ENCODE measurements at places on chromosomes 13 and 19.

DNA sequence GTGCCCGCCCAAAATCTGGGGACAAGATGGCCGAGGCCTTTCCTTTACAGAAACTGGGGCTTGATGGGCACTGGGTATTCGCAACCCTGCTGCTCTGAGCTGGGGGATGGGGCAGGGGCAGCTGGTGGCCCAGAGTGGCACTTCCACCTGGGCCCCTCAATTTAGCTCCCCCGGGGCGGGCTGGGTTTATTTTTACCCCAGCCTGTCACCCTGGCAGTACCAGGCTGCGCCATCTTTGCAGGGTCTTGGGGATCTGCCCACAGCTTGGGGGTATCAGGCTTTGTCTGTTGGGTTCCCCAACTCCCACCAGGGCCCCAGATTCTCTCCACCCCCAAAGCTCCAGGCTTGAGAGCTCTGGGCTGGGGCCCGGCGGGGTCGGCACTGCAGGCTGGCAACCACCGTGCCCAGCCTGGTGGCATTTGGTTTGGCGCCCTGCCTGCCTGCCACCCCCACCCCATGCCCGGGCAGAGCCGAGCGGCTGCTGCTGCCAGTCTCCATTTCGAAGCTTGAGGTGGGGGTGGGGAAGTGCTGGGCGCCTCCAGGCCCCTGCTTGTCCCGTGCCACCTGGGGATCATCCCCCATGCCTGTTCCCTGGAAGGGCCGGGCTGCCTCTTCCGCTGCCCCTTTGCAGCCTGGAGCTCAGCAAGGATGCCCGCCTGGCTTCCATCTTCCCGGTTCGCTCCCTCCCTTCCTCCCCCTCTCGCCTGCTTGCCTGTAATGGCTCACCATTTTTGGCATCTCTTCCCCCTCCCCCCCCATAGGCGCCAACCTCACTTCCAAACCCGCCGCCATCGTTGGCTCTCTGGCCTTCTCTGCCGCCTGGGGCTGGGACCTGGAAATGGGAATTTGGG is 11.4 kb downstream of the NFIX start:
- no peak for DNase-seq

GRCh38 chr19:18119013-18119716 is 21.6 kb downstream of the MAST3 start:
- DNase-seq: no peak

GRCh38 chr19:41156207-41156606 is 36.8 kb upstream of the CYP2S1 start:
- no peak for DNase-seq

DNA sequence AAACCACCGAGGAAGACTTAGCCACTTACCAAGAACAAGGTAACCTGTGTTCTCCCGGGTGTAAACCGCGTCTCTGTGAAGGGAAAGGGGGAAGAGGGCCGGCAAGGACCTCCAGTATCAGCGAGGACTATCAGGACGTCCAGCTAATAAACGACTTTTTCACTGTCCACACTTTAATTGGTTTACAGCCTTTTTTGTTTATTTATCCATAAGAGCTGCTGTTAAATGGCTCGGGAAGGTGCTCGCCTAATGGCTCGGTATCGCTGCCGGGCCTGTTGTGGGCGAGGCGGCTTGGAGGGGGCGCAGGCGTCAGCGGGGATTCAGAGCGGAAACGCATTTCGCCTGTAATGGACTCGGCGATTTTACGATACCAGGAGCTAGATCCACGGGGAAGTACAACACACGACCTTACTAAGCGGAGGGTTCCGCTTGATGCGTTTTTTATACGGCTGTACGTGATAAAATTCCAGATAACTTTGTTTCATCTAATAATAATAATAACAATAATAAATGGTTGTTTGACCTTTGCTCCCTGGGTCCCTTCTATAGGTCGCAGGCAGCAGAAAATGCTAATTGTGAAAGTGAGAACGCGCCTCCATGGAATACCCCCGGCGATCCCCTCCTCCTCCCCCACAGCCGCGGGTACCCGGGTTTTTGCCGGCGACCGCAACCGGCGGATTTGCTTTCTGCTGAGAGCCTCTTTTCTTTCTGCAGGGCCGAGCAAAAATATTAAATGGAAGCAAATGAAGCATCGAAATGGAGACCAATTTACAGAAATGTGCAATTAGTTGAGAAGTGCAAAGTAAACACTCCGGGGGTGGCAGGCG is 2.5 kb upstream of the PDX1 start:
- DNase-seq: no peak

DNA sequence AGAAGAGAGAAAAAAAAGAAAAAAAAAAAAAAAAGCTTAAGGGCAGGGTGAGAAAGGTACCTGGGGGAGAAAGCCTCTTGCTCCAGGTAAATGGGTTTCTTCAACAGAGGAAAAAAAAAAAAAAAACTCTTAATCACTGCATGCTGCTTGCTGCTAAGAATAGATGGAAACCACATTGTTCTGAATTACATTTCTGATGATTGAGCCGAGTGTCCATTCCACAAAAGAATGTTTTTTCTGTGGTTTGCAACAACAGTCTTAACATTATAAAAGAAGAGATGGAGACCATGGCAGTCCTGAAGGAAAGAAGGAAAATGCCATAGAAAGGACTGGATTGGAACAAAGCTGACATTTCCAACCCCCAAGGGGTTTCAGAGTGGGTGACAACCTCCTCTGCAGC is 1312.7 kb downstream of the SLITRK1 start:
- no peak for DNase-seq

DNA sequence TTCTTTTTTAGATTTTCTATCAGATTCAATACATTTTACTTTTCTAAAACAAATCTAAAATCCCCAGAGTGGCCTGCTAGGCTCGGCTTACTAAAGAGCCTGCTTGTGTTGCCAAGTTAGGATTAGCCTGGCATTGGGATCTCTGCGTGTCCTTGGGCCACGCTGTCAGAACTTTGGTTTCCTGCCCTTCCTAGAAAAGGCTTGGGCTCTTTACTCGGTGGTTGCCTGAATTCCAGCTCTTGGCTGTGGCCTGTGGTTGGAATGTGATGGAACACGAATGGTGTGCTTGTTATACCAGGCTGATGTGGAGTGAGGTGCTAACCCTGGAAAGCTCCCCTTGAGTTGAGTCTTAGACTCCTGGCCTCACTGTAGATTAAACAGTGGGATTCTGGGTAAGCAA is 8.5 kb downstream of the SPATA13 start:
- DNase-seq: no peak

GRCh38 chr13:46983881-46984280 is 87.0 kb upstream of the HTR2A start:
- DNase-seq: no peak

DNA sequence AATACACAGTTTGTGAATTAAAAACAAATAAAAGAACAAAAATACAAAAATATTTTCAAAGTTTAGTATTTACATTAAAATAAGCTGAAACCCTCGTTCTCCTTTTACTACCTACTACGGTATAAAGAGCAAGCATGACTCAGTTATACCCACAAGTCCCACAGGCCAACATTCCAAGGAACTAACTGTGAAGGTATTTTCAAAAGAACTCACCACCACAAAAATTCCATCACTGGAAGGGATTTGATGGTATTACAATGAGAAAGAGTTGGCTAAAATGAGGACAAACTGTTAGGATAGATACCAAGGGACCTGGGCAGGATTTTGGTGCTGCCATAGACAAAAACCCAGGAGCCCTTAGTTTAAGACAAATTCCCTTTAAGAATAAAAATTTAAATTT is 122.7 kb downstream of the TBC1D4 start:
- DNase-seq: no peak

DNA sequence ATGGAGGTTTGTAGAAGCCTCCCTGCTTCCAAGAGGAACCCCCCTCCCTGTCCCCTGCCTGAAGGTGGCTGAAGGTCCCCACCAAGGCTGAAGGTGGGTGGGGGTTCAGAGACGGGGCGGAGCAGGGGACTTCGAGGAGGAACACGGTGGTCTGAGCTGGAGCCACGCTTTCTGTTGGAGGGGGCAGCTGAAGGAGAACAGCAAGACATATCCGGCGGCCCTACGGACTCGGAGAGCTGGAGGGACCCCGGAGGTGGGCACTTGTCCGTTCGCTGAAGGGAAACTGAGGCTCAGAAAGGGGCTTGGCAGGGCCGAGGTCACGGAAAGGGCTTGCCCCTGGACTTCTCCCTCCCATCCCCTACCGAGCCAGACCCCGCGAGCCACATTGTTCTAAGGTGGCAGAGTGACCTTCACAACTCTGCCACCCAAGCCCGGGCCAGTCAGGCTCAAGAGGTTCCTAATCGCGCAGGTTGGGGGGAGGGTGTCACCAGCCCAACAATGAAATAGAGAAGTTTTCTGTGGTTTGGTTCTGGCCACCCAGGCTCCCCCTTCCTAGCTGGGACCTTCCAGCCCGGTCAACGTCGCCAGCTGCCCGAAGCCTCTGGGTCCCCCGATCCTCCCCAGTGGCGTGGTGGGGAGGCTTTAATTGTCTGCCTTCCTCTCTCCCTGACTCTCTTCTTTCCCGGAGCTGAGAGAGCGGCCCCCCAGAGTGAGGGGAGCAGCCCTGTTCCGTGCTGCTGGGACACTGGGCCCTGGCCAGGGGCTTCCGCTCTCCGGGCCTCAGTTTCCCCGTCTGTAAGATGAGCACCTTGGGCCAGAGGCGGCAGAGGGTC is 15.5 kb upstream of the KCNN1 start:
- no peak for DNase-seq

DNA sequence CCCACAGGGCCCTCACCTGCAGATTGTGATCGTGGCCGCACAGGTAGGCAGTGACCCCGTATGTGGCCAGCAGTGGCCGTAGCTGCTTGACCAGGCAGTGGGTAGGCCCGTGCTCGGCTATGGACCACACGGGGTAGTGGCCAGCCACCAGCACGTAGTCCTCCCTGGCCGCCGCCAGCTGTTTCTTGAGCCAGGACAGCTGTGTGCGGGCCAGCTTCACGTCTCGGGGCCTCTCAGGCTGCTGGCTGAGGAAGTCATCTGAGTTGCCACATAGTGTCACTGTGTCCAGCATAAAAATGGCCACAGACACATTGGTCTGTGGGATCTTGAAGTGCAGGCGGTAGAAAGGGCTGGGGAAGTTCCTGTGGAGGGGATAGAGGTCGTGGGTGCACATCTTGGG is 1.2 kb downstream of the ACP5 start:
- DNase-seq: no peak

- no peak for DNase-seq
These were observed 34.9 kb upstream of the POMP start for GRCh38 chr13:28623782-28624706.

DNA sequence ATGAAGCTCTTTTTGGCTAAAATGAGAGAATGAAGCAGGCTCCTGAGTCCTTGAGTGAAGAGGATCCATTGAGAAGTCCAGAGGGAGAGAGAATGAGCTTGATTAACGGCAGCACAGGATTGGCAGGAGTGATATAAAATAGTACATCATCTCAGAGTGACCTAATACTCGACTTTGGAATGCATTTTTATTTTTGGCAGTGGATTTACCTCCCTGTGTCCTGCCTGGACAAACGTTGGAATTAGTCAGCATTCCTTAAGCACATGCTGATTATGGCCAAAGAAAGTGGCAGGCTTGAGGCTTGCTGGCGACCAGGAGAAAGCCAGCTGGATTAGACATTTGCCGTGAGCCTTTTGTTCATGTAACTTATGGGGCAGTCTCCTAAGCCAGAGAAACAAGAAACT is 22.9 kb downstream of the LRCH1 start:
- DNase-seq: no peak

DNA sequence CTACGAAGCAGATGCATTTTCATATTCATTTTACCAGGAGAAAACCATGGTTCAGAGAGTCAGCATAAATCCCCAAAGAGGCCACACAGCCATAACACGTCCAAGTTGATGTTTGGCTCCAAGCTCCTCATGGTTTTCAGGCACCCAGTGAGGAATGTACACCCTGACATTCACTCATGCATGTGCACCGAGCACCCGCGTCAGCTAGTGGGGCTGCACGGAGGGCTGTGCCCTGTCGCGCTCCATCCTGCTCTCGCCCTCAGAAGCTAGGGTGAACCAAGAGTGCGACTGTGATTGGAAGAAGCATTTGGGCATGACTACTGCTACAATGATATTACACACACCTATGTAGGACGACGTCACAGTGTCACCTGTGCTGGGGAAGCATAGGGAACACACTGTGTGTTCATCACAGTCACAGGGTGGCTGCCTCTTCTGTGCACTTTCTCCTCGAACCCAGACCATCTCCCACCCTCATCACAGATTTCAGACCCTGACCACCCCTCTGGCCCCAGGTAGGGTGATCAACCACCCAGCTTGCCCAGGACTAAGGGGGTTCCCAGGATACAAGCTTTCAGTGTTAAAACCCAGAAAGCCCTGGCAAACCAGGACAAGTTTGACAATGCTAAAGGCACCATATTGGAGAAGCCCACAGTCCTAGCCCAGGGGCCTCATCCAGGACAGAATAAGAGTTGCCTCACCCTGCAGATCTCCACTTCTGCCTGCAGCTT is 148.6 kb upstream of the ZNF507 start:
- no peak for DNase-seq

GRCh38 chr13:89150362-89150761 is 1479.2 kb downstream of the SLITRK5 start:
- DNase-seq: no peak

DNA sequence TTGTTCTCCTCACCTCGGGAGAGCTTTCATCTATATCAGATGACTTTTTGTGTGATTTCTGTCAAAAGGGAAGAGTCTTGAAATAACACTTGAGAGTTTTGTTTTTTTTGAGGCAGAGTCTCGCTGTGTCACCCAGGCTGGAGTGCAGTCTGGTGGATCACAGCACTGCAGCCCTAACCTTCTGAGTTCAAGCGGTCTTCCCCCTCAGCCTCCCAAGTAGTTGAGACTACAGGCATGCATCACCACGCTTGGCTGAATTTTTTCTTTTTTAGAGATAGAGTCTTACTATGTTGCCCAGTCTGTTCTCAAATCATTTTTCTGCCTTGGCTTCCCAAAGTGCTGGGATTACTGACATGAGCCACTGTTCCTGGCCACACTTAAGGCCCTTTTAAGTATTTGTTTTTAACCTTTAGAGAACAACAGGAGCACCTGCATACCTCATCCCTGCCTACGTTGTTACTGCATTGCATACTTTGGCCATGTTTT is 11.4 kb downstream of the NDFIP2 start:
- no peak for DNase-seq

GRCh38 chr19:46639358-46640182 is 3.6 kb upstream of the GNG8 start:
- no peak for DNase-seq

- DNase-seq: no peak
These were observed 51.1 kb downstream of the MLLT1 start for GRCh38 chr19:6228551-6229215.

DNA sequence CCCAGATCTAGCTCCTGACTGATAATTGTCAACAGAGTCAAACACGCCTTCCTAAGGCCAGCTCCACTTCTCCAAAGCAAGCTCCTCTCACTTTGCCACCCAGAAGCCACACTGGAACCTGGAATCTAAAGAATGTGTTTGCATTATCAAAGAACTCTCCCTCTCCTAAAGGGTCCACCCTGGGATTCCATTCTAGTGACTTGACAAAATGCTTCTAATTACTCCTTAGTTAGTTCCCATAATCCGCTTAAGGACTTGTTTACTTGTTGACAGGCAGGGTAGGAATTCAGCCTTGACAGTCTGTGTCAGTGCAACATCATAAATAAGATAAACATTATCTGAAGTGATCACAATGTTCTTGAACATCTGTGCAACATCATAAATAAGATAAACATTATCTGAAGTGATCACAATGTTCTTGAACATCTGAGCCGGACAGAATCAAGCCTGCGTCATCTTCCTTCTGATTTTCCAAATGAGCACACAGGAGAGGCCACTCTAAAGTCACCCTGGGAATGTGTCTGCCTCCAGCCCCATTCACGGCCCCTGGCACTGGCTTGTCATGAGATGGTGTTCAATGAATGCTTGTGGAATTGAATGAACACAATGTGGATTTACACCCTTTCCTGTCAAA is 512.1 kb downstream of the IRS2 start:
- DNase-seq: no peak

GRCh38 chr13:45341799-45342500 is 967 bp upstream of the TPT1 start:
- no peak for DNase-seq

GRCh38 chr13:43936647-43937046 is 56.9 kb downstream of the LACC1 start:
- DNase-seq: no peak
